ENCODE measurements at places on chromosomes 11 and 22.

GRCh38 chr11:44976576-44976975 lies 25.9 kb upstream of the TP53I11 start:
- no peak for DNase-seq

GRCh38 chr11:2318123-2318522 lies 16.3 kb downstream of the TSPAN32 start:
- DNase-seq = no peak

DNA sequence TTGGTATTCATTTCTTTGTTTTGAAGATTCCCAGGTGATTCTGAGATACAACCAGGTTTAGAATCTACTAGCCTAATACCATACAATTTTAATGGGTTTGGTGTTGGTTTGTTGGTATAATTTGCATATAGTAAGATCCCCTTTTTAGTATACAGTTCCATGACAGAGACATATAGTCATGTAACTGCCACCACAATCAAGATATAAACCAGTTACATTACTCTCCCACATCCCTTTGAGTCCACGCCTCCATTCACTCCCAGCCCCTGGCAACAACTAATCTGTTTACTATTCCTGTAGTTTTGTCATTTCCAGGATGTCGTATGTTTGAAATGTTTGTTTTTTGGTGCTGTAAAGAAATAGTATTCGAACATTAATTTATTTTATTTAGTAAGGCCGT lies 4.3 kb downstream of the ASRGL1 start:
- DNase-seq = no peak

- DNase-seq = no peak
These were observed 75.2 kb downstream of the PTPRJ start for GRCh38 chr11:48055292-48056132.

- DNase-seq = no peak
These were observed 174.5 kb downstream of the CEP164 start for GRCh38 chr11:117502015-117502778.

DNA sequence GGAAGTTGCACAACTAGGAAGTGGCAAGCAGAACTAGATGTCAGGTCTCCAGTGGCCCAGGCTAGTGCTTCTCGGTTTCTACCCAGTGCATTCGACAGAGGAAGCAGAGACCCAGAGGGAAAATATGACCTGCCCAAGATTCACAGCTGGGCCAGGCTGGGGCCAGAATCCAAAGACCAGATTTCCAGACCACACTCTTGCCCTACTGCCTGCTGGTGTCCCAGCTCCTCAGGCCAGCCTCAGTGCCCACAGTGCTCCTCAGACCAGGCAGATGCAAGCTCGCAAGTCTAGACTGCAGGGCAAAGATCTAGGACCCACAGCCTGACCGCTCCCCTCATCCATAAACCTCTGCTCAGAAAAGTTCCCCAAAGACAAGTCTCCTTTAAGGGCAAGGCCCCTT lies 262.6 kb downstream of the BUD13 start:
- no peak for DNase-seq

DNA sequence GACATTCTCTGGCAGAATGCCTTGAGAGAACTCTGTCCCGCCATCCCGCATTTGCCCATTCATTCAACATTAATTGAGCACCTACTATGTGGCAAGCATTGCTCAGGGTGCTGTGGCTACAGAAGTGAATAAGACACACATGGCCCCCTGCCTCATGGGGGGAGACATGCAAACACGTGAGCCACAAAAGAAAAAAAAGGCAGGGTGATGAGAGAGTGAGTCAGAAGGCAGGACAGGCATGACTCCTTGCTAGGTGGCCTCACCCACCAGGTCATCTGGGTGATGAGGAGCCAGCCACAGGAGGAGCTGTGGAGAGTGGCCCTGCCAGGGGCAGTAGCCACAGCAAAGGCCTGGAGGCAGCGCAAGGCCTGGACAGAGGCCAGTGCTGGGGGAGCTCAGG lies 4.9 kb downstream of the CHRM4 start:
- no peak for DNase-seq

- DNase-seq = no peak
These were observed 77.4 kb downstream of the FAM168A start for GRCh38 chr11:73520353-73521061.

DNA sequence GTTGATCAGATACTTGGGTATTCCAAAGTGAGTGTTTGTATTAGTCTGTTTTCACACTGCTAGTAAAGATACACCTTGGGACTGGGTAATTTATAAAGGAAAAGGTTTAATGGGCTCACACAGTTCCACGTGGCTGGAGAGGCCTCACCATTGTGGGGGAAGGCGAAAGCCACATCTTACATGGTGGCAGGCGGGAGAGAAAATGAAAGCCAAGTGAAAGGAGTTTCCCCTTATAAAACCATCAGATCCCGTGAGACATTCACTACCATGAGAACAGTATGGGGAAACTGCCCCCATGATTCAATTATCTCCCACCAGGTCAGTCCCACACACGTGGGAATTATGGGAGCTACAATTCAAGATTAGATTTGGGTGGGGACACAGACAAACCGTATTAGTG lies 7.0 kb downstream of the TIMM10B start:
- no peak for DNase-seq

DNA sequence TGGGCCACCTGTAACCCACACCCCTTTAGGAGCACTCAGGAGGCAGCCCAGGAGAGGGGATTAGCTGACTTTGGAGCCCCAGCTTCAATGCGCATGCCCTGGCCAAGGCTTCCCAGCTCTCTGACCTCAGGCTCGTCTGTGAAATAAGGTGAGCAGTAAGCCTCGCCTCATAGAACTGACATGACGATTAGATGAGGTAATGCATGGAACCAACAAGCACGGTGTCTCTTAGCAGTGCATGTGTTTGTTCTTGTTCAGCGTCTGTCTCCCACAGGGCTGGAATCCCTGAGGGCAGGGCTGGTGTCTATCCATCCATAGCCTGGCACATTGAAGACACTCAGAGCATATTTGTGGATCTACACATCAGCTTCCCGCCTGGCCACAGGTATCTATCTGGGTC lies 415.4 kb downstream of the MN1 start:
- no peak for DNase-seq

- no peak for DNase-seq
These were observed 6.5 kb downstream of the ADORA2A start for GRCh38 chr22:24433828-24434470.

DNA sequence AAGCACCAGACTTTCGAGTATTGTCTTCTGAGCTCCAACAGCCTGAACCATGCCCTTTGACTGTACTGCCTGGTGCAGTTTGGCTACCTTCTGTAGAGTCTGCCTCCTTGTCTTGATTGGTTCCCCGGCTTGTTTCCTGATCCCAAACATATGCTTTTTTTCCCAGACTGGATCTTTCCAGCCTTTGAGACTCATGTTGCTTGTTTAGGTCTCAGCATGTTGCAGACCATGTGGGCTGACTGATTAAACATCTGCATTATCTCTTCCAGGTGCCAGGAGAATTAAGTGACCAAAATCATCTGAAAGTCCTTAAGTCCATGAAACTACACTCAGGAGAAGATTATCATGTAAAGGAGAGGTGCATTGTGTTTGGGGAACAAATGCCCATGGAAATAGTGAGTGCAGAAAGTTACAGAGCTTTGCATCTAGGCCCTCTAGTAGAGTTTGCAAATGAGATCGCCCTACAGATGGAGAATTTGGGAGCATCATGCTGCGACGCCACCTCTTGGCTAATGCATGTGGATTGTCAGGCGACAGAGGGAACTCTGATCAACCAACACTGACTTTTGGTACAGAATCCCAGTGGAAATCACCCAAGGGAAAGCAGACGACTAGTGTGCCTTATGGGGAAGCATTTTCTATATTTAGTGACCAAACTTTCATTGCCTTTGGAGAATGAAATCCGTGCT lies 188.8 kb downstream of the BLID start:
- DNase-seq = no peak

DNA sequence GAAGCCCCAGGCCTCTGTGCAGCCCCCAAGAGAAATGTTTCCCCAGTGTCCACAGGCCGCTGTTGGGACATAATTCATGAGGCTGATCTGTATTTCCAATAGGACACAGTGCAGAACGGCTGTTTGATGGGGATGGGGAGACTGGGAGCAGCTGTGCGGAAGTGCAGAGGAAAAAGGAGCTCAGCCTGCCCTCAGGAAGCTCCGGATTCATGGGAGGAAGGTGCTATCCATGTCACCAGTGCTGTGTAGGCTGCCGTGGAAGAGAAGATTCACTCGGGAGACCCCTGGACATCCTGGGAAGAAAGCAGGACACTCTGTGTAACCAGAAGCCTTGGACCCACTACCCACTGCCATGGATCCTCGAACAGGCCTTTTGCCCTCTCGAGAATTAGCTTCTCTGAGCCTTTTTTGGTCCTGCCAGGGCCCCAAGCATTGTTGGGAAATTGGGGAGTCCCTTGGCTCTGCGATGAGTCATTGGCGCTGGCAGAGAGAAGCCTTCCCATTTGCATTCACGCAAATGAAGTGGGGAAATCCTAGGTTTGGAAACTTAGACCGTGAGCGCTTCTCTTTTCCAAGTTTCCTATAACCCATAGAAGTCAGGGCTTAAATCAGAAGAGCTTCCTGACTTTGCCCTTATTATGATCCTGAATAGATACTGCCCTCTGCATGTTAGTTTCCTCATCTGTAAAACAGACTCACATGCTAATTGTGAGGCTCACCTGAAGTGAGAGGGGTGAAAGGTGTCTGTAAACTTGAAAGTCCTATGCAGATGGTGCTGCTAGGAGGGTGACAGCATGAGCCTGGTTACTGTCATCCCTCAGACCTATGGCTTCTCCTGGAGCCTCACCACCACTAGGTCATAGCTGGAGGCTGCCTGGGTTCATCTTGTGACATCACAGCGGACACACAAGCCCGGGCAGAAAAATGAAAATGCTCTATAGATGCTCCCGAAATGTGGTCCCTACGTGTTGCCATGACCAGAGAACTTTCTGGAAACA lies 229.2 kb upstream of the B3GAT1 start:
- no peak for DNase-seq

GRCh38 chr11:1356478-1356960 lies 33.2 kb upstream of the BRSK2 start:
- DNase-seq = no peak

GRCh38 chr22:50027639-50028537 lies 15.3 kb upstream of the IL17REL start:
- DNase-seq = no peak

DNA sequence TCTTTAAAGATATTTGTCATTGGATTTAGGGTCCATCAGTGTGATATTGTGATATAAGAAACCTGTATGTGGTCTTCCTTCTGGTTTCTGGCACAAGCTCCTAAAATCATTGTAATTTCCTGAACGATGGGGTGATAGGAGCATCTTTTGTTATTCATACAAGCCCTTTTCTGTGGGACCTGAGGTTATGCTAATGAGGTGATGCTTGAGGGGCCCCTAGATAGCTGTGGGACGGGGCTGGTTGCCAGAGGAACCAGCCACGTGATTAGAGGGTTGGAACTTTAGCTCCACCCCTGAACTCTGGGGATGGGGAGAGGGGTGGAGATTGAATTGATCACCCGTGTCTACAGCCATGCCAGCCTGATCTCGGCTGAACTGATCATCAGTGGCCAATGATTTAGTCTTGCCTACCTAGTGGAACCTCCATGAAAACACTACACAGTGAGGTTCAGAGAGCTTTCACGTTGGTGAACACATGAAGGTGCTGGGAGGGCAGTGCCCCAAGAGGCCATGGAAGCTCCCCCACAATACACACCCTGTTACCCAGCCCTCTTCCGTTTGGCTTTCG lies 62.8 kb downstream of the BCR start:
- no peak for DNase-seq

GRCh38 chr11:2775626-2776350 lies 76.0 kb upstream of the KCNQ1OT1 start:
- no peak for DNase-seq

DNA sequence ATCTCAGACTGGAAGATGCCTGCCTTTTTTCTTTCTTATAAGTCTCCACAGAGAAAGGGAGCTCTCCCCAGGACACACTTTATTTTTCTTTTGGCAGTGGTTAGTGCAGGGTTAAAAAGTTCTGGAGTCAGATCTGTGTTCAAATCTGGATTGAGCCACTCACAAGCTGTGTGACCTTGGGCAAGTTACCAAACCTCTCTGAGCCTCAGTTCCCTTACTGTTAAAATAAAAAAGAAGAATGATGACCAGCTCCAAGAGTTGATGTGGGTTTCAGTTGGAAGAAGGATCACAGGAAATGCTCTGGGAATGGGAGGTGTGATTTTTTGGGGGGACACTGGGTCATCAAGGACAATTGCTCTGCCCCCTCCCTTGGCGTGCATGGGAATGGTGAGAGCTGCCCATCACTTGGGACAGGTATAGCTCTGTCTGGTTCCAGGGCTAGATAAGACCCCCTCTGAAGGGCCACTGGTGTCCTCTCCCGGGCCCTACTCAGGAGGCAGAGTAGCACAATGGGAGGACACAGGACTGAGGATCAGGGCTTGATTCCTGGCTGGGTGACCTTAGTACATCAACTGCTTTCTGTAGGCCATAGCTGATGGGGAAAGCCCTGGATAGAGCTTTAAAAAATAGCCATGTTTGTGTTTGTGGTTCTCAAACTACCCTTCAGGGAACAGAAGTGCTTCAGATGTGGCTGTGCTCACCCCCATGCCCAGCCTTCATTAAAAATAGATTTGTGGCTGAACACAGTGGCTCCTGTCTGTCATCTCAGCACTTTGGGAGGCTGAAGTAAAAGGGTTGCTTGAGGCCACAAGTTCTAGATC lies 228.3 kb downstream of the MIAT start:
- no peak for DNase-seq

- DNase-seq = no peak
These were observed 12.5 kb upstream of the TMPRSS6 start for GRCh38 chr22:37121887-37122591.

DNA sequence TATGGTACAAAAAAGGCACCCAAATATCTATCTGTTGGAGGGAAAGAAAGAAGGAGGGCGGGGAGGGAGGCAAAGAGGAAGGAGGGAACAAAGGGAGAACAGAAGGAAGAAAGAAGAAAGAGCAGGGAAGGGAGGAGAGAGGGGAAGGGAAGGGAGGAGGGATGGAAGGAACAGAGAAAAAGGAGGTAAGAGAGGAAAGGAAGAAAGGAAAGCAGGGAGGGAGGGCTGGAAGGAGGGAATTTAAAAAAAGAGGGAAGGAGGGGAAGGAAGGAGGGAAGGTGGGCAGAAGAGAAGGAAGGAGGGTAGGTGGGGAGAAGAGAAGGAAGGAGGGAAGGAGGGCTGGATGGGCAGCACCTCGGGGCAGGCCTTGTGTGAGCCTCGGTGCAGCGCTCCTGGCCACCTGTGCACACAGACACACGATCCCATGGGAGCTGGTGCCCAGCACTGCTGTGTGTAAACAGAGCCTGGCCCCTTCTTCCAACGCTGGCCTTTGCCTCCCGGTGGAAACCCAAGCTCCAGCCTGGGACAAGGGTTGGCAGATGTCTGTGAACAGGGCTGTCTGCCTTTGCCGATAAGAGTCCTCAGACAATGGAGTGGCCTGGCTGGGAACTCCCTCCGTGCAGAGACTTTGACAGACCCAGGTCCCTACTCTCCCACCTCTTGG lies 23.2 kb downstream of the SMIM38 start:
- DNase-seq = no peak

Data from nucleus accumbens (tissue), 56 donors.